Activated naive CD8-positive, alpha-beta T cell treated with anti-CD3 and anti-CD28 coated beads, Interleukin-2, amount 10 ng/mL, durations not matched to agents 7 days and 5 days (primary cell): ENCODE measurements at places on chromosomes 4 and X. TPM values are rescaled to one million over a fixed set of nuclear protein-coding genes. Genes with fewer than 3 reads are reported as not detected.

The CDS1 gene
- total RNA-seq, result 0.26 TPM

The OPRPN gene
- not detected for total RNA-seq

The CA5B gene
- 23.4 TPM for total RNA-seq

The TMEM255A gene
- 0.14 TPM for total RNA-seq

The SRD5A3 gene
- total RNA-seq, result 5.9 TPM

The PCDH19 gene
- total RNA-seq, result not detected

The IL15 gene
- 3.3 TPM for total RNA-seq

The ARSJ gene
- not detected for total RNA-seq

The PNPLA4 gene
- total RNA-seq, result 5.5 TPM
